GM23338 (cell line): ENCODE measurements at places on chromosomes 6 and 20. TPM values are rescaled to one million over a fixed set of nuclear protein-coding genes. Genes with fewer than 3 reads are reported as not detected.

- DNase-seq = no peak
- H3K36me3 ChIP-seq = peaks cover 8% of the 10 kb centered on the region; the same call in 1 of the 2 replicates
- H3K4me3 ChIP-seq = no peak overlapping the region
- H3K27me3 ChIP-seq = no peaks in the 10 kb centered on the region
- H3K4me1 ChIP-seq = no peaks in the 10 kb centered on the region
- no peak overlapping the region for H3K27ac ChIP-seq
These were observed 35.1 kb downstream of the EIF2S2 start for GRCh38 chr20:34076952-34077351.

- H3K27me3 ChIP-seq = peaks cover 8% of the 10 kb centered on the region; the same call in 1 of the 2 replicates
- H3K4me1 ChIP-seq = peaks cover 10% of the 10 kb centered on the region
- no peak overlapping the region for H3K27ac ChIP-seq
These were observed 3.9 kb downstream of the KIAA0319 start for GRCh38 chr6:24642061-24642460.

- H3K4me1 ChIP-seq = peaks cover 5% of the 10 kb centered on the region; the same call in 1 of the 2 replicates
- no peak overlapping the region for H3K4me3 ChIP-seq
- H3K27me3 ChIP-seq = no peaks in the 10 kb centered on the region
- peaks cover 10% of the 10 kb centered on the region for H3K36me3 ChIP-seq
These were observed 65.9 kb downstream of the PKIB start for GRCh38 chr6:122676146-122676545.

KHDC1L gene
- total RNA-seq = not detected in 2 replicates

BACH2 gene
- 3.3 and 5.7 TPM in 2 replicates for total RNA-seq
